ENCODE measurements at places on chromosomes 5 and 9.

GRCh38 chr9:124465736-124466135, 15.5 kb downstream of the ADGRD2 start:
- H3K27me3 ChIP-seq = peaks cover 12% of the 10 kb centered on the region
- DNase-seq = no peak
- no peaks in the 10 kb centered on the region for H3K4me1 ChIP-seq
- no peaks in the 10 kb centered on the region for H3K36me3 ChIP-seq

DNA sequence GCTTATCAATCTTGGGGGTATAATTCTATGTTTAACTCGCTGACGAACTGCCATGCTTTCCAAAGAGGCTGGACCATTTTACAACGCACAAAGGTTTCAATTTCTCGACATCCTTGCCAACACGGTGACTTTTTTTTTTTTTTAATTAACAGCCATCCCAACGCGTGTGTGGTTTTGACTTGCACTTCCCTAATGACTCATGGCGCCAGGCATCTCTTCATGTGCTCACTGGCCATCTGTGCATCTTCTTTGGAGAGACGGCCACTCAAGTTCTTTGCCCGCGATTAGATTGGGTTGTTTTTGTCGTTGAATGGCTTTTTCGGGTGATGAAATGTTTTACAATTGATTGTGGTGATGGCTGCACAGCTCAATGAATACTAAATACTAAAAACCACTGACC, 12.5 kb upstream of the CARD9 start:
- DNase-seq = no peak
- no peaks in the 10 kb centered on the region for H3K27me3 ChIP-seq
- H3K36me3 ChIP-seq = peaks cover 52% of the 10 kb centered on the region
- peaks cover 16% of the 10 kb centered on the region for H3K4me1 ChIP-seq
- H3K4me3 ChIP-seq = no peak overlapping the region

DNA sequence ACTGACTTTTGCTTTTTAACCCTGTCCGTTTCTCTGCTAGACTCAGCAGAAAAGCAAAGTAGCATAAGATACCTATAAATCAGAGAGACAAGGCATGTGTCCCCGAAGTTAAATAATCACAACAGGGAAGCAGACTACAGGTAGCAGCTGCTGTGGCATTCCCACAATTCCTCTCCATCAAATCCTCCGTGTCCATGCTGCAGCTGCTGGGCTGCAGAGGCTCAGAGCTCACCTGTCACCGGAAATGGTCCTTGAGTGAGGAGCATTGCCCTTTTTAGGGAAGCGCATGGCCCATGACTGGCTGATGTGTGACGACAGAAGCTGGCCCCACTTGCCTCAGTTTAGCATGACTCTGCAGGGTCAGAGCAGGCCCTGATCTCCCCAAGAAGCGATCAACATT, 125.0 kb downstream of the MSX2 start:
- H3K36me3 ChIP-seq = no peaks in the 10 kb centered on the region
- H3K27me3 ChIP-seq = no peaks in the 10 kb centered on the region
- no peak overlapping the region for H3K27ac ChIP-seq
- DNase-seq = no peak

- H3K27ac ChIP-seq = no peak overlapping the region
- no peak overlapping the region for H3K4me3 ChIP-seq
- H3K36me3 ChIP-seq = no peaks in the 10 kb centered on the region
- H3K4me1 ChIP-seq = peaks cover 5% of the 10 kb centered on the region
Observed at GRCh38 chr5:67234671-67235176, 38.1 kb upstream of the CD180 start.

DNA sequence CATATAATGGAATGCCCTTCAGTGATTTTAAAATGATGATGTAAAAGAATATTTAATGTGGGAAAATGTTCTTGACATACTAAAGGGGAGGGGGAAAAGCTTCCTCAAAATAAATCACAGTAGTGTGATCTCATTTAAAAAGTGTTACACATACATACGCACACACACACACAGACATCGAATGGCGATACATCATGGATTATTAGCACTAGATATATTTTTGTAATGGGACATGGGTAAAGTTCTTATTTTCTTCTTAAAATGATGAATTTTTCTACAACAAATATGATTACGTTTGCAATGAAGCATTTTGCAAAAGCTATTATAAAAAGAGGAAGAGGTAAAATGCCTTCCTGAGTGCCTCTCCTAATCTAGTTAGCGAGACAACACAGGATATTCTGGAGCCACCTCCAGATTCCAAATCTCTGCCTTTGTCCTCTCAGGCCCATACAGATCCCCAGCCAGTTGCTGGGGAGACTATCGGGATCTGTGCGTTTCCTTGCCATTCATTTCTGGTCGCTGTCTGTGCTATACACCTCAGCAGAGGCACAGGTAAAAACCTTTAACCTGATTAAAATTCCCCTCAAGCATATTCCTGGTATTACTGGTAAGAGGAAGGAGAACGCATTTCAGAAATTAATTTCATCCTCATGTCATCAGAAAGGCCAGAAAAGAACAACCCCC, 69.6 kb downstream of the SLC28A3 start:
- no peak for DNase-seq
- H3K36me3 ChIP-seq = no peaks in the 10 kb centered on the region
- H3K4me3 ChIP-seq = peak overlapping the region; percentile 83
- H3K27me3 ChIP-seq = peaks cover 15% of the 10 kb centered on the region
- H3K4me1 ChIP-seq = peaks cover 23% of the 10 kb centered on the region

DNA sequence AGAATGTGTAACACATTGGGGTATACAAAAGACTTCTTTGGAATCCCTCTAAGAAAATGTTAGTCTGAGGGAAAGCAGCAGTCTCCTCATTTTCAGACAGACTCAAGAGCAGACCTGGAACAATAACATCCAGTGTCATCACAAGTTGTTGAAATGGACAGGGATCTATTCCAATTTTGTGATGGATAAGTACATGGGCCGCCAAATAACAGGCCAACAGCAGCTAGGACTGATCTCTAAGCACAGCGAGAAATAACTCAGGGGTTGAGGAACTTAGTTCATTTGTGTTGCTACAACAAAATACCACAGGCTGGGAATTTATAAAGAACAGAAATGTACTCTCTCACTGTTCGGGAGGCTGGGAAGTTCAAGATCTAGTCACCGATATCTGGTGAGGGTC, 7.6 kb upstream of the ITGA2 start:
- no peak for DNase-seq
- no peak overlapping the region for H3K27ac ChIP-seq
- peaks cover 46% of the 10 kb centered on the region for H3K27me3 ChIP-seq
- no peak overlapping the region for H3K4me3 ChIP-seq

DNA sequence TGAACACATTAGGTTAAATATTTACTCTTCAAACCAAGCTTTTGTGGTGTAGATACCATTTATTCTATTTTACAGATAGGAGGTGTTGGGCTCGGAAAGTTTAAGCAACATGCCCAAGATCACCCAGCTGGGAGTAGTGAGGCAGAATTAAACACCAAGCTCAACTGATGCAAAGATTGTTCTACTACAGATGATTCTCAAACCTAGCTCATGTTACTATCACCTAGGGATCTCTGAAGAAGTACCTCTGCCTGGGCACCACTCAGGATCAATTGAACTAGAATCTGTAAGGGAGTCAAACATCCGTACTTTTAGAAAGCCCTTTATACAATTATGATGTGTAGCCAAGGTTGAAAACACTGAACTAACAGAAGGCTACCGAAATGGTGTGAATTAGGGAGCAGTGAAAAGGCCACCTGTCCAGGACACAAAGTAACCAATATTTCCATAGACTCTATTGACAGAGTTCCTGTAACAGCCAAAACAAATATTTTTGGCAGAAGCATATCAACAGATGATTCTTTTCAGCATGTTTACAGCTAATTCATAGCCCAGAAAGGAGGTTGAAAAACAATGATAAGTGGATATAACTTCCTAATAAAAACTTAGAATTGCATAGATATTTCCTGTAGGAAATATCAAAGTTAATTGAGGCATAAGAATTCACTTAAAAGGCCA, 158.5 kb upstream of the PTGER4 start:
- no peak overlapping the region for H3K4me3 ChIP-seq
- peaks cover 15% of the 10 kb centered on the region for H3K4me1 ChIP-seq
- peaks cover 2% of the 10 kb centered on the region for H3K27me3 ChIP-seq
- no peak overlapping the region for H3K27ac ChIP-seq

DNA sequence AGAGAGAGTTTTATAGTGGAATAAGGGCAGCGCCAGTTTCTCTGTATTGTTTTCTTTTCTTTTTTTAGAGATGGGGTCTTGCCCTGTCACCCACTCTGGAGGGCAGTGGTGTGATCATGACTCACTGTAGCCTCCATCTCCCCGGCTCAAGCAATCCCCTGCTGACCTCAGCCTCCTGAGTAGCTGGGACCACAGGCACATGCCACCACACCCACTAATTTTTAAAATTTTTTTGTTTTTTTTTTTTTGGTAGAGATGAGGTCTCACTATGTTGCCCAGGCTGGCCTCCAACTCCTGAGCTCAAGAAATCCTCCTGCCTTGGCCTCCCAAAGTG, 119.0 kb downstream of the PIK3R1 start:
- peaks cover 6% of the 10 kb centered on the region for H3K27me3 ChIP-seq
- no peaks in the 10 kb centered on the region for H3K36me3 ChIP-seq
- no peak overlapping the region for H3K27ac ChIP-seq
- no peak overlapping the region for H3K4me3 ChIP-seq
- no peak for DNase-seq
- H3K4me1 ChIP-seq = peaks cover 8% of the 10 kb centered on the region

DNA sequence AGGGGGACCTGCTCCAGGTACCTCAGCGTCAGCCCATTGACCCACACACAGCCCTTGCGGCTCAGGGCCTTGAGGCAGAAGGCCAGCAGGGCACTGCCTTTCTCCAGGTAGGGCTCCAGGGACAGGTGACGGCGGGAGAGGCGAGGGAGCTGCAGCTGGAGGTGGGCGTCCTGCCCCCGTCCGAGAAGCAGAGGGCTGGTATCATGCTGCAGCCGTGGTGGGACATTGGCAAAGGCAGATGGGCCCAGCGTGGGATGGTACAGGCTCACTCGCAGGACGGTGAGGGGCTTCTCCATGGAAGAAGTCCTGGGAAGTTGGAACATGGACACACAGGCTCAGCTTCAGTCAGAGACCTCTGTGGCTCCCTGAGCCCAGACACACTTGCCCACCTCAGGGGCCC, 2.5 kb upstream of the DCANP1 start:
- no peaks in the 10 kb centered on the region for H3K4me1 ChIP-seq
- peaks cover 12% of the 10 kb centered on the region for H3K27me3 ChIP-seq
- H3K27ac ChIP-seq = no peak overlapping the region
- no peaks in the 10 kb centered on the region for H3K36me3 ChIP-seq
- no peak overlapping the region for H3K4me3 ChIP-seq

DNA sequence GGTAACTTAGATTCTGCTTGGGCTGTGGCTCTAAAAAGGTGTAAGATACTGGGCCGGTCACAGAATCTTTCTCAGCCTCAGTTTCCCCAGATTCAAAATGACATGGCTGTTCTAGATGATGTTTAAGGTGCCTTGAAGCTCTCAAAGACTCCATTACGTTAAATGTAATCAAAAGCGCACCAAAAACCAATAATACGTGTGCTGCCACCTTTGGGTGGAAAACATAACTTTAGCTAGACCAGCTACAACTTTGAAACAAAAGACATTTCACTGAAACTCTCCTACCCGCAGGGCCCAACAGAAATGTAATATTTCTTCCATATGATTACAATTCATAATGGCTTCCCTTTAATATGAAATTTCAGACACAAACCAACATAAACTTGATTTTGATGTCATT, 35.0 kb upstream of the PCSK5 start:
- no peaks in the 10 kb centered on the region for H3K36me3 ChIP-seq
- H3K4me3 ChIP-seq = no peak overlapping the region
- no peak for DNase-seq
- no peak overlapping the region for H3K27ac ChIP-seq
- H3K4me1 ChIP-seq = no peaks in the 10 kb centered on the region

DNA sequence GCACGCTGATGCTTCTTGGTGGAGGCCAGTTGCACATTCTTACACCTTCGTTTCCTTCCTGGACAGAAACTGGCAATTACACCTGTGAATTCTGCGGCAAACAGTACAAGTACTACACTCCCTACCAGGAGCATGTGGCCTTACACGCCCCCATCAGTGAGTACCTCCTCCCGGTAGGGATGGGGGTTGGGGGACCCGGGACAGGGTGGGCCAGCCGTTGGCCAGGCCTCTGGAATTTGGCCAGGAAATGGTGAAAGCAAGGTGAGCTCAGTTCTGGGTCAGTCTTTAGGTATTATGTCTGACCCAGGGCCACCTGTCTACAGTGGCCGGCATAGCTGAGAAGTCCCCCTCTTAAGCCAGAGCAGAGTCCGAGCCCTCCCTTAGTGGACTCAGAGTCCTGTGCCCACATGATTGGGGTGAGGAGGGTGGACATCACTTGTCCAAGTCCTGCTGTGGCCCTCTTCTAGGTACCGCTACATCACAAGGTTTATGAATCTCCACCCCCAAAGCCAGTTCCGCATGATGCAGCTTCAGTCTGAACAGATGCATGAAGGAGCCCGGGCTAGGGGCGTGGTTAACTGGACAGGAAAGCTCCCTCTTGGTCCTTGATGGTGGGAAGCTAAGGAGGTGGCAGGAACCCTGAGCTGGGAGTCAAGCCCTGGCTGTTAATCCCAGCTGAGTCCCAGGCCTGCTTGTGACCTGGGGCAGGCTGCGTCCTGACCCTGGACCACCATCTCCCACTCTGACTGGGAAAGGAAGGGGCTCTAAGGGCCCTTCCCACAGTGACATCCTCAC, 61.3 kb downstream of the AMBP start:
- no peak overlapping the region for H3K4me3 ChIP-seq
- no peaks in the 10 kb centered on the region for H3K4me1 ChIP-seq
- H3K27me3 ChIP-seq = peaks cover 3% of the 10 kb centered on the region
- no peak overlapping the region for H3K27ac ChIP-seq
- DNase-seq = no peak
- H3K36me3 ChIP-seq = no peaks in the 10 kb centered on the region

- no peak overlapping the region for H3K4me3 ChIP-seq
- H3K27me3 ChIP-seq = no peaks in the 10 kb centered on the region
- H3K4me1 ChIP-seq = no peaks in the 10 kb centered on the region
- H3K36me3 ChIP-seq = no peaks in the 10 kb centered on the region
- no peak for DNase-seq
Observed at GRCh38 chr5:99814321-99815063, 720.7 kb upstream of the FAM174A start.

DNA sequence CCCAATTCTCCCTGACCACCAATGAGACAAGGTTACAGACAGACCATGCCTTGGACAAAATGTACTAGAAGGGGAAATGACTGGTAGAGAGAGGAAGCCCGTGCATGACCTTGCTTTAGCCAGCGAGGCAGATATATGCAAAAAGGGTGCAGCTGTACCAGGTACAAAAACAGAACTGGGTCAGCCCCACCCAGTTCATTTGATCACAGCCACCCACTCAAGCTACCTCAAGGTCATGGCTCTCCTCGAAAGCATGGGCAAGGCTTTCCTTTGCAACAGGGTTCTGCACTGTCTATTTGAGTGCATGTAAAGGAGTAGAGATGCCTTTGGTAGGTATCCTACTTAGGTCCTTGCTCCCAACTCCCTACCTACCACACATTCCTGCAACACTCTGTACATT, 33.3 kb downstream of the TLE1 start:
- no peak overlapping the region for H3K4me3 ChIP-seq
- H3K36me3 ChIP-seq = no peaks in the 10 kb centered on the region
- no peak for DNase-seq
- H3K27ac ChIP-seq = no peak overlapping the region
